ENCODE measurements at places on chromosomes 5 and 9. TPM values are rescaled to one million over a fixed set of nuclear protein-coding genes. Genes with fewer than 3 reads are reported as not detected.

Gene PTGES
- 7.9 TPM for total RNA-seq

Gene ZFP2
- total RNA-seq: 2.3 TPM

Gene GCNT4
- 5.5 TPM for total RNA-seq

Gene FBP2
- total RNA-seq: not detected

Gene N4BP3
- total RNA-seq: 1.7 TPM

Gene HAVCR2
- total RNA-seq: 8.4 TPM

Gene LEAP2
- total RNA-seq: 0.48 TPM

Gene SEMA6A
- 18.6 TPM for total RNA-seq

Gene PHF2
- total RNA-seq: 26.1 TPM

Gene TMEM171
- 0.14 TPM for total RNA-seq

Gene POU5F2
- total RNA-seq: 2.4 TPM

Gene HK3
- total RNA-seq: 16.9 TPM

Gene OR2V1
- not detected for total RNA-seq

Gene DMRT3
- not detected for total RNA-seq

Data from posterior vena cava (tissue), 2 donors.